Stimulated activated CD4-positive, alpha-beta T cell treated with anti-CD3 and anti-CD28 coated beads, Interleukin-15, amount 100 ng/mL, for 48 hours (primary cell): ENCODE measurements at places on chromosomes 13 and 19.

- no peak for DNase-seq
These were observed 95.9 kb upstream of the FREM2 start for GRCh38 chr13:38590796-38591507.

DNA sequence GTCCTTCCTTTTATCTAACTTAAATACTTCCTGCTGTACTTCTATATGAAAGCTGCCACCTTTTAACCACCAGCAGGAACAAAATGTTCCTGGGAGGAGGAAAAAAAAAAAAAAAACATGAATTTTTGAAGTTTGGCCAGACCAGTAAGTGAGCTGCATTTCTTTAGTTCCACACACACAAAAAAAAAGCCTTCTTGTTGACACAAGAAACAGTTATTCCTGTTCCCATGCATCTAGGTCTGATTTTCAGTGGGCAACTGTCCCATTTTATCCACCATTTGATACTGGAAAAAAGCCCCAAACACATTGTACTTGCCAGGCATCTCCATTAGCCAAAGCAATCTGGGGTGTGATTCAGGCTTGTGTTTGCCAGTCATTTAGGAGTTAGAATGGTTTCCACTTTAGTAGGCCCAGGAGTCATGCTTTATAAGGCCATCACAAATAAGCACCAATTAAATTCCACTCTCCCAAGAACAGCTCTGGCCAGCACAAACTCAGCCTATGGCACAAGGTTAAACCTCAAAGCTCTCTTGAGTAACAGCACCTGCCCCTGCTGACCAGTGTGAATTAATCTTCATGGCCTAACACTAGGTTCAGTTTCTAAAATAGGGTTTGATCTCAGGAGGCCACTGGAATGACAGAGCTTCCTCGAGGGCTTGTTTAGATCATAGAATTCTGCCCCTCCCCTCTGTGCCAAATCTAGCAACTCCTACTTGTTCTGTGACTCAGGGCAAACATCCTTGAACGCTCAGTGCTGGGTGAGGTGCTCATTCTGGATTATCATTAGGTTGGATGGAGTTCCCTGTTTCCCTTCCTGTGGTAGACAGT, 67.1 kb downstream of the NUFIP1 start:
- DNase-seq: no peak

DNA sequence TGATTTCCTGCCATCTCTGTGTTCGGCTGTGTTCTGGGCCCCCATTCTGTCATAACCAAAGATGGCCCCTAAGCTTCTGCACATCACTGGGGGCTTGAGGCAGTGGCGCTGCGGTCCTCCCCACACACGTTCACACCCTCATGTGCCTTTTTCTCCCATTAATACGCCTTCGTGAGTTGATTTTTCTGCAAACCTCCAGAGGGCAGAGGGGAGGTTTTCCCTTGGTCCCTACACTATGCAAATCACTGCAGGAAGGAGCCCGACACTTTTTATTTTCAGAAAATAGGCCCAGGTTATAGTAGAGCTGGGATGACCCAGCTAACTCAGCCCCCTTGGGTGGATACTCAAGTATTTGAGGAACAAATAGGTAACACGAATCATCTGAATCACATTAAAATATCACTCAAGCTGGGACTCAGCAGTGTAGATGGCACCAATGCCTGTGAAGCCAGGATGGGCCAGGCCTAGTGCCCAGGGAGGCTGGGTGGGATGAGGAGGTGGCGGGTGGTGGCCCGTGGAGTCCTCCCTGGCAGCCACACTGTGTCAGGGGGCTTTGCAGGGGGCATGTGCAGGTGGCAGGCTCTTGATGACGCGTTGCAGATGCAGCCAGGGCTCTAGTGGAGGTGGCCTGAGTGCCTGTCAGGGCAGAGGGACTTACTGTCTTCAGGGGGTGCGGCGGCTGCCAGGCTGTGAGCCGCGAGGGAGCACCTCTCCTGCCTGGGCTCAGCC, 234.3 kb downstream of the TEX29 start:
- DNase-seq: no peak

DNA sequence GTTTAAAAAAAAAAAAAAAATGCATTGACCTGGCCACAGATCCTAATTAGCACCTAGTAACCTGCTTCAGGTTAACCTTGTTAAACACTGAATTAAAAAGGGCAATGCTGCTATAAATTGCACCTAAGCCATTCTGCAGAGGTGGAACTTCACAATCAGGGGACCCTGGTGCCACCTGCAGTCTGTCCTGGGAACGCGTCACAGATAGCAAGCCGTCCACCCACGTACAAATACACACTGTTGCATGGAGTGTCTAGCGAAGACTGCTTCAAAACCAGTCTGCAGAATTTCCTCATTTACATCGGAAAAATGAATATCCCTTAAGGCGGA, 169.3 kb downstream of the COL4A1 start:
- DNase-seq: peak; percentile 12
